ENCODE measurements at places on chromosomes 2 and 18.
A peak's percentile ranks its signal among the peaks of the same experiment; 100 is the strongest.

DNA sequence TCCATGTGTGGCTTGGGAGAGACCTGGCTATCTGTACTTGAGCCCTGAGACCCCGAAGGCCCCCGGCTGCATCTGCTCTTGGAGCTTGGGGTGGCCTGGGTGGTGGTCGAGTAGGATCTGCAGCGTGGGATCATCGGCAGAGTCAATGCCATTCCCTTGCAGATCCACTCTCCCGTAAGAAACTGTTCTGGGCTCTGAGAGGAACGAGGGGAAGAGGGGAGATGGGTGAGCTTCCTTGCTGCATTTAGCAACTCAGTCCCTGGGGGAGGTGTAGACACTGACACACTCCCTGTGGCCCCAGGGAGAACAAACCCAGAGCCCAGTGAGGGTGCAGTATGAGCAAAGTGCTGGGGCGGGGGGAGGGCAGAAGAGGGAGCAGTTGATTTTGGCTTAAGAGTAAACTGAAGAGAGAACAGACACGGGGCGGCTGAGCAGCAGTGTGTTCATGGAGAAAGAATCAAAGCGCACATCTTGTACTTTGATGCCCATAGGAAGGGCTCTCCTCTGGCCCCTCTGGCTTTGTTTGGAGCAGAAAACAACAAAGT lies 8.5 kb downstream of the GREB1 start:
- no peak for DNase-seq

- DNase-seq = no peak
These were observed 2115.5 kb upstream of the CELF4 start for GRCh38 chr18:39681061-39681460.

DNA sequence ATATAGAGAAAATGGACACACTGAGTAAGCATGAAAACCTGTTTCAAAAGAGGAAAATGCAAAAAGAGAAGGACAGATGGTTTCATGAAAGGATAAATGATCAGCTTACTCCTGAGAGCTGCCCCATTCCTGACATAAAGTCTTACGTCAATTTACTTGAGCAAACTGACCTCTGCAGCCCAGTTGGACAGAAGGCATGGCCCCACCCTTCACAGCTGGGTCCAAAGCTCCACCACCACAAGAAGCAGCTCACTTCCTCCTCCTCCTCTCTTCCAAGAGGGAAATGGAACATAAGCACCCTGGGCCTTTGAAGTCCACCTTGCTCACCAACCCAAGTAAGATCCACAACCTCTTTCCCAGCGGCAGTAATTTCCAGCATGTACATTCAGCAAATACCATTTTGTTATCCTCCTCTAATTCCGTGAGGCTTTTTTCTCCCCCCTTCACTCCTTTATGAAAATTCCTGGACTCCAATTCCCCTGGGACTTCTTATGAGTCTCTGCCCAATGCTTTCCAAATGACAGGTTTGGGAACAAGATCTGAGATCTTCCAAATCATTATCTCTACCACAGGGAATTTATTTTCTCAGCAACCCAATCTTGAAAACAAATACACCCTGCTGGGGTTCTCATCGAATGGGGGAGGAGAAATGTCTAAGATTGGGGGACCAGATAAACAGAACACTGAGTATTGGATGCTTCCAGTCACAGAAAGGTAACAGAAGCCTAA lies 10.1 kb downstream of the COL4A4 start:
- no peak for DNase-seq

DNA sequence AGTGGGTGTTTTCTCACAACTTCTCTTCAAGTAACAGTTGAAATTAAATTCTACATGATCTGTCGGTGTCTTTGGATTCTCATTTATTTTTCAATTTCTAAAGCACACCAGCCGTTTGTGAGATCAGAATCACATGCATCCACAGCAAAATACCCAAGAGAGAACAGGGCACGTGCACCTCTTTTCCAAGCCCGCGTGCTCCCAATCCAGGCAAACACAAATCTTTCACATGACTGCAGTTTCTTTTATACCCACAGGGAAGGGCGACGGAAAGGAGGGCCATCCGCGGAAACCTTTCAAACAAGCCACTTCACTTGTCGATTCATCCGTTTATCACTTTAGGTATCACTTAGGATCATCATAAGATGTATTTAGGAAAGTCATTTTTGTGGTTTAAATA lies 13.0 kb upstream of the DAPL1 start:
- no peak for DNase-seq

- peak; percentile 63 for DNase-seq
These were observed 36.2 kb upstream of the DNMT3A start for GRCh38 chr2:25377822-25378421.

DNA sequence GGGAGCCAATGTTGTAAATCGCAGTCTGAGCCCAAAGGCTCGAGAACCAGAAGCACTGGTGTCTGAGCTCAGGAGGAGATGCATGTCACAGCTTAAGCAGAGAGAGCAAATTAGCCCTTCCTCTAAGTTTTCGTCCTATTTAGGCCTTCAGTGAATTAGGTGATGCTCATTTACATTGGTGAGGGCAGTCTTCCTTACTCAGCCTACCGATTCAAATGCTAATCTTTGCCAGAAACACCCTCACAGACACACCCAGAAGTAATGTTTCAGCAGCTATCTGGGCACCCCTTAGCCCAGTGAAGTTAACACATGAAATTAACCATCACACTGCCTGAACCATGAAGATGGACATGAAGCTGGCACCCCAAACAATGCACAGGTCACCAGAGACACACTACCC lies 385.1 kb downstream of the STK39 start:
- no peak for DNase-seq

DNA sequence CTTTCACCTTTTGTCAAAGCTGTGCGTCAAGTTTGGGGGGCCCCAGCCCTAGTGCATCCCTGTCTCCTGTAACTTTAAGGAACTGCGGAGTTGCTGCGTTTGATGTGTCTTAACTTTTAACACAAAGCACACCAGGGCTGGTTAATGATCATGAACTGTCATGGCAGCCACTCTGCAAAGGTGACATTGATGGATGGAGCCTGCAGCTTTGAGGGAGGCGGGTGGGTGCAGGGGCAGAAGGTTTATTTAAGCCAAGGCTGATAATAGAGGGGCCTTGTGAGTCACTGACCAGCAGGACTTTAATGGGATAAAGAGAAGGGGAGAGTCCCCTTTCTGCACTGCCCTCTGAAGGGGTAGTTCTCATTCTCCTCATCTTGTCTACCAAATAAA lies 190.2 kb upstream of the GATA6 start:
- no peak for DNase-seq

GRCh38 chr2:96325041-96325883 lies at the start of gene ITPRIPL1:
Gene ITPRIPL1, plus strand, starts transcription at chr2:96325317. Its CDS starts 523 bp downstream, at chr2:96325840.
- peak; percentile 31 for DNase-seq

GRCh38 chr2:234496835-234497593 lies at the start of gene ARL4C:
Gene ARL4C, minus strand, starts transcription at chr2:234497081. Its CDS starts 495 bp downstream, at chr2:234496586.
- DNase-seq = peak; percentile 90

- no peak for DNase-seq
These were observed 204.7 kb downstream of the TTC32 start for GRCh38 chr2:19697131-19697530.

DNA sequence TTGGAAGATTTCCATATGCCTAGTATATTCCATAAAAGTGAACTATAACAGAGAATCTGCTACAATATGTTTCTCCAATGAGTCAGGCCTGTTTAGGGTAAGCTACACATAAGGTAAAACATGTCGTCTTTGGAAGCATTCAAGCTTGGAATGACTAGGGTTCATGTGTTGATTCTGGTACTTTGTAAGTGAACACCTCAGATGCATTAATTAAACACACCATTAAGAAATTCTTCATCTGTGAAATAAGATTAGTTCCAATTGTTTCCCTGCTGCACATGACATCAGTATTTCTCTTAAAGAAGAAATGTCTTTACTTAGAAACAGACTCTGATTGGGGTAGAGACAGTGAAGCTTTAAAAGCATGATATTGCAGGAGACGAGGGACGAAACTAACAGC lies 461.1 kb upstream of the NXPH2 start:
- no peak for DNase-seq

DNA sequence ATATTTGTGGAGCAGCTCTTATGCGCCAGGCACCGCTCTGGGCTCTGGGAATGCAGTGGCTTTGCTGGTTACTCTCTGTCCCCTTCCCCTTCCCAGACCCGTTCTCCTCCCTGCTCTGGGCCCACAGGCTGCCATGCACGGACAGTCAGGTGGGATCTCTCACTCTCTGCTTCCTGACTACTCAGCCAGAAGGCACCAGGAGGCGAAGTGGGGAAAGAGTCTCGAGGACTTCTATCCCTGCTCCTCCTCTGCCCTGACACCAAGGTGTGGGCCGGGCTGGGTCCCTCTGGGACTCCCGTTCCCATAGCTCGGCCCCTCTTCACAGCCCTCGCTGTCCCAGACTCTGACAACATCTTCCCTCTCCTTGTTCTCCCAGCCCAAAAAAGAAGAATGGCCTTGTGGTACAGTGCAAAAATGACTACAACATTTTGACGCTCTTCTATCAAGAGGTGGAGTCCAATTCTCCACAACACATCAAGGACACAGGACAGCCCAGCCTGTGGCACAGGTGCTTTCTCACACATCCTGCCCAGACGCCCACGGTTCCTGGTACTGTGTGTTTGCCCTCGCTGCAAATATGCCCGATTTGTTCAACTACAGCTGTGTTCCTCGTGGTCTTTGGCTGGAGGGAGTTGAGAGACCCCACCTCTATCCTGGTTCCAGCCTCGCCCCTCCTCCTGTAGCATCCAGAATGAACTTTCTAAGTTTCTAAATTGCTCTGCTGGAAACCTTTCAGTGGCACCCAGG lies 14.0 kb upstream of the DUSP2 start:
- no peak for DNase-seq

GRCh38 chr2:85917887-85918795 lies 29.4 kb upstream of the ST3GAL5 start:
- DNase-seq = no peak

DNA sequence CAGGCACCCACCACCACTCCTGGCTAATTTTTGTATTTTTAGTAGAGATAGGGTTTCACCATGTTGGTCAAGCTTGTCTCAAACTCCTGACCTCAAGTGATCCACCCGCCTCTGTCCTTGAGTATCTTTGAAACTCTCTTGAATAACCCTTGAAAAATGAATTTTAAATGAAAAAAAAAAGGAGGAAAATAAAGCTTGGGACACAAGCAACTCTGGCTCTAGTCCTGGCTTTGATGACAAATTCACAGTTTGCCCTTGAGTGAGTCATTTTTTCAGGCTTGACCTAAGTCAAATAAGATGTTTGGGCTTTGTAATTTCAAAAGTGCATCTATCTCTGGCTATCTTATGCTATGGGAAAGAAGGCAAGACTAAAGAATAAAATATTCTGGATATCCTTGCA lies 79.0 kb upstream of the TRIB2 start:
- no peak for DNase-seq

GRCh38 chr2:42246562-42246961 lies 77.4 kb downstream of the EML4 start:
- DNase-seq = no peak

- DNase-seq = no peak
These were observed 182.5 kb downstream of the TMEM163 start for GRCh38 chr2:134536296-134536695.

GRCh38 chr2:237341872-237342271 lies 72.1 kb downstream of the COL6A3 start:
- peak; percentile 65 for DNase-seq

- DNase-seq = no peak
These were observed 380.5 kb downstream of the DLGAP1 start for GRCh38 chr18:4074647-4075046.

GRCh38 chr2:69300650-69301049 lies 86.4 kb downstream of the GFPT1 start:
- peak; percentile 5 for DNase-seq
